Astrocyte of the cerebellum (primary cell): ENCODE measurements at places on chromosomes 16 and 17.
A peak's percentile ranks its signal among the peaks of the same experiment; 100 is the strongest.

DNA sequence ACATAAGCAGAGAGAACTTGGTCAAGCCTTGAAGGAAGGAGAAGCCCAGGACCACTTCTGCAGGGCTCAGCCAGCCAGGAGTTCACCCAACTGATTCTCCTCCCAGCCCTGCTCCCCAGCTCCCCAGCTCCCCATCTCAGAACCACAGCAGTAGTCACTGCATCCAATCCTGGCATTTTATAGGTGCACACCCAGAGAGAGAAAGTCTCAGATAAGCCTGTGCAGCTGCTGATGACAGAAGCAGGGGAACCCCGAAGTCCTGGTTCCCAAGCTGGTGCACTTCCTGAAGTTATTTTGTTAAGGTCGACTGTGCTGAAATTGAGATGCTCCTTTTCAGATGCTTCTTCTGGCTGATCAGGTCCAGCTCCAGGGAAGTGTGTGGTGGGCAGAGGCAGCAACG is 6.6 kb downstream of the RNF112 start:
- no peak for DNase-seq

DNA sequence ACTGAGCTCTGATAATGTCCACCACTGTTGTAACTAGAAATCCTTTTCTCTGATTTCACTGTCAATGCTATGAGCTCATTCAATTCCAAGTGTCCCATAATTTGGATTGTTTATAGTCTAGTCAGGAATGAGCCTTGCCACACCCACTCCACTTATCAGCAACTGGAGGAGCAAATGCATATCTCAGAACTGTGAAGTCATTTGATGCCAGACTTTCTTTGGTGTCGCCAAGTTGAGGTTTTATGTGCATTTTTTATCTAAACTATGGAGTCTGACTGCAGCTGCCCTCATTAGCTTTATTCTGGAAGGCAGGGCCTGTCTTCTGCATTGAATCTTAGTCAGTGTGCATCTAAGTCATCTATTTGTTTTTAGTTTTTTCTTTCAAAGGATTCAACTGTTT is 361.3 kb downstream of the PMP22 start:
- no peak for DNase-seq

DNA sequence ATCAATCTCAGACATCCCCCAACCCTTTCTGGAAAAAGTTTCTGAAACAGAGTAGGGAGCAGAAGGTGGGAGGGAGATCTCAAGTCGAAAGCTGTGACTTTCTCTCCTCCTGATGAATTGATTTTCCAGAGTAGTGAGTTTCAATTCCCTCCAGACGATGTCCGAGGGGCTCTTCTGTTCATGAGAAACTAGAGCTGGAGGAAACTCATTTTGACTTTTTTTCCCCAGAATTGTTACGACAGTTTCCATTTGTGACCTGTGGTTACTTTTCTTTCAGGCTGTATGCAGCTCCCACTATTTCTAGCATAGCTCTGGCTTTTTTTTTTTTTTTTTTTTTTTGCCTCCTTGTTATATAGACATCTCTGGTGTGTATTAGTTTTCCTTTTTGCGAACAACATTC is 422.1 kb upstream of the SALL1 start:
- no peak for DNase-seq

DNA sequence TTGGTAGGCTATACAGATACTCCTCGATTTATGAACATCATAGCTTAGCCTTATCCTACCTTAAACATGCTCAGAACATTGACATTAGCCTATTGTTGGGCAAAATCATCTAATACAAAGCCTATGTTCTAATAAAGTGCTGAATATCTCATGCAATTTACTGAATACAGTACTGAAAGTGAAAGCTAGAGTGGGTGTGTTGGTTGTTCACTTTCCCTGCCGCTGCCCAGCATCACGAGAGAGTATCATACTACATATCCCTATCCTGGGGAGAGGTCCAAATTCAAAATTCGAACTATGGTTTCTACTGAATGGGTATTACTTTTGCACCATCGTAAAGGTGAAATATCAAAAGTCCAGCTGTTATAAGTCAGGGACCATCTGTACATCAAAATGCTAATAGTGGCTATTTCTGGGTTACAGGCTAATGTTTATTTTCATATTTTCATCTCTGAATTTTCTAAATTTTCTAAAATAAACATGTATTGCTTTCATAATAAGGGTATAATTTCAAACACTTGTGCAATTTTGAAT is 54.5 kb downstream of the NACA2 start:
- no peak for DNase-seq

GRCh38 chr16:87570938-87571867 is 31.1 kb upstream of the JPH3 start:
- no peak for DNase-seq

- DNase-seq = no peak
Measured at GRCh38 chr16:53626811-53627210, 76.8 kb downstream of the RPGRIP1L start.

- DNase-seq = no peak
Measured at GRCh38 chr17:73592501-73592961, 51.7 kb downstream of the SDK2 start.

GRCh38 chr16:88558457-88559442 is 11.5 kb upstream of the ZC3H18 start:
- peak; percentile 20 for DNase-seq

GRCh38 chr17:7014995-7015958 is 2.9 kb downstream of the RNASEK start:
- peak; percentile 76 for DNase-seq

DNA sequence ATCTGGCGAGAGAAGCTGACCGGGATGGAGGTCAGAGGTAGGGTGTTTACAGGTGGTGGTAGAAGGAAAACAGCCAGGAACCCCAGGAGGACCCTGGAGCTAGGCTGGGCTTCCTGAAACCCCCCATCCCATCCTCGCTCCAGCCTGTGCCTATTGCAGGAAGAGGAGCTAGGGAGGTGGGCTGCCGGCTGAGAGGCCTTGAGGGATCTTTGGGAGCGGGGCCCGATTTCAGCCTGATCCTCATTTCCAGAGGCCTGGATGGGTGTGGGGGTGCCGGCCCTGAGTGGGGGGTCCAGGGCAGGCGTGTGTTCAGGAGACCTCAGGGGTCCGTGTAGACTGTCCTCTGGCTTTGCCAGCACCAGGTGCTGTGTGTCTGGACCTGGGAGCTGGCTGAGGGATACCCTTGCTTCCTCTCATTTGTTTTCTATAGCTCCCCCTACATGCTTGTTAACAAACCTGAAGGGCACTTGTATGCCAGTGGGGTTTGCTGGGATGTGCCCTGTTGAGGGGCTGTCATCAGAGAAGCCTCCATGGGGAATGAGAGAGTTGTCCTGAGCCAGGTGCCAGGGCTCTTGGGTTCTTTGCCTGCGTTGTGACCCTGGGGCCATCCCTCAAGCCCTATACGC is 18.9 kb upstream of the RAP1GAP2 start:
- no peak for DNase-seq

DNA sequence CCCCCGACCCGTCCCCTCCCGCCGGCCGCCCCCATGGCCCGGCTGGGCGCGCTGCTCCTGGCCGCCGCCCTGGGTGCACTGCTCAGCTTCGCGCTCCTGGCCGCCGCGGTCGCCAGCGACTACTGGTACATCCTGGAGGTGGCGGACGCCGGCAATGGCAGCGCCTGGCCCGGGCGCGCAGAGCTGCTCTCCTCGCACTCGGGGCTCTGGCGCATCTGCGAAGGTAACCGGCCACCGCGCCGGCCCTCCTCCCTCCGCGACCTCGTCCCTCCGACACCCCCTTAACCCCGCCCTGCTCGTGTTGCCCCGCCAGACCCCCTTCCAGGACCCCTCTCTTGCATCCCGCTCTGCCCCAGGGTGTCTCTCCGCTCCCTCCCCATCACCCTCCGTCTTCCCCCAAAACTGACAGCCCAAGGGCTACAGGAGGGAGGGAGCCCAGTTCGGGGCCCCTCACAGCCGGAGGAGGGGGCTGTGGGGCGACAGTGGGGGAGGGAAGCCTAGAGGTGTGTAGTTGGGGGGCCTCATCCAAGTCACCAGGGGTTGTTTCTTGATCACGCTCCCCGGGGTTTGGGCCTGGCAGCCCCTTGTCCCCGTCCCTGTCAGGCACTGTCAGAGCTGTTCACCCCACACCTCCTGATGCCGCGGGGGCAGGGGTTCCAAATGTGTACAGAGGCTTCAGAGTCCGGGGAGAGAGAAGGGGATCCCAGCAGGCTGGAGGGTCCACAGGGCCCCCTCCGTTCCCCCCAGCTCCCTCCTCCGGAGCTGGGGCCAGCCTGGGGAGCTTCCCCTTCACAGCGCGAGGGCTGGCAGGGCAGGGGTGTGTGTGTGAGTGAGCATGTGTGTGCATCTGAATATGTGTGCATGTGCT is 794 bp downstream of the TMEM235 start:
- DNase-seq = no peak

GRCh38 chr17:13485327-13485726 is 116.4 kb downstream of the HS3ST3A1 start:
- DNase-seq = no peak

GRCh38 chr17:44794851-44795413 is 35.2 kb downstream of the GJC1 start:
- no peak for DNase-seq

GRCh38 chr16:29720703-29721102 is 25.1 kb downstream of the C16orf54 start:
- DNase-seq = no peak

- DNase-seq = no peak
Measured at GRCh38 chr17:67686241-67686640, 31.5 kb upstream of the NOL11 start.

DNA sequence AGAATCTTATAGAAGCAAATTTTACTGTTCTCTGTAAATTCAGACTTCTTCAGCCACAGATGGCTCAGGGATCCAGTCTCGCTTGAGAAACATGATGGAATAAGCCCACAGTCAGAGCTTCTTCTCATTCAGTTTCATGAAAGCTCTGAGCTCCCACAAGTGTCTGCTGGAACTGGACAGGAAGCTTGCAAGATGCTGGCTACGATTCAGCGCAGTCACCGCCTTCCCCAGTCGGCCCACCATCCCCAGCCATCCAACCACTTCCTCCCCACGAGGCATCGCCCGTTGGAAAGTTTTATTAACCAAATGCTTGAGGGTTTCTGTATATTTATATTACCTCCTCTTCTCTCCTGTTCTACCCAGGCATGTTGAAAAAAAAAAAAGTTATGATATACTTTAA is 171.7 kb downstream of the ZFHX3 start:
- peak; percentile 81 for DNase-seq
